ENCODE measurements at places on chromosomes 4 and X. TPM values are rescaled to one million over a fixed set of nuclear protein-coding genes. Genes with fewer than 3 reads are reported as not detected.

DNA sequence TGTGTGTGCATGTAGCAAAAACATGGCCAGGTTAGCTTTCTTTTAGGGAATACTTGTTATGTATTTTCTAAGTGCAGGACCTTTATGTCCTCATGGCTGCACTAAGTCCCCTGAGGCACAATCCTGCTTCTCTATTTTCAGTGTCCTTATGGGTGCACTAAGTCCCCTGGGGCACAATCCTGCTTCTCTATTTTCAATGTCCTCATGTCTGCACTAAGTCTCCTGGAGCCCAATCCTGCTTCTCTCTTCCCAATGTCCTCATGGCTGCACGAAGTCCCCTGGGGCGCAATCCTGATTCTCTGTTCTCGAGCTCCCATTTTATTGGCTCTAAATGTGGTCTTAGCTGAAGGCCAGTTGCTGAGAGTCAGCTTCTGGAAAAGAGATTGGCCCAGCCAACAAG, 49.7 kb upstream of the GPRIN3 start:
- DNase-seq = no peak
- no peaks in the 10 kb centered on the region for H3K27me3 ChIP-seq
- H3K4me1 ChIP-seq = no peaks in the 10 kb centered on the region
- no peak overlapping the region for H3K4me3 ChIP-seq

DNA sequence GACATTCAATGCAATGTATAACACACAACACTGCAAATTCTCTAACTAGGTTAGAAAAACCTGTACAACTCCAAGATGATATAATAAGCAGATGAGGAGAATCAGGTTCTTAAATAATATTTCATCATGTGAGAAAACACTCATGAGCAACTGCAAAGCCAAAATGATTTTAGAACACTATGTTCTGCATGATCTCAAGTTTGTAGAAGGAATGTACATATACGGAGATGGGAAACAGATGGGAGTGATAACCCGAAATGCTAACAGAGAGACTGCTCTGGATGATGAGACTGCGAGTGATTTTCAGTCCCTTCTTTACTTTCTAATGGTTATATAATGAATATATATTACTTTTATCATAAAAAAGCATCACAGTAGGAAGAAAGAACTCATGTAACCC, 80.9 kb downstream of the PCYT1B start:
- H3K4me1 ChIP-seq = no peaks in the 10 kb centered on the region
- no peaks in the 10 kb centered on the region for H3K27me3 ChIP-seq
- no peaks in the 10 kb centered on the region for H3K36me3 ChIP-seq
- DNase-seq = no peak
- no peak overlapping the region for H3K27ac ChIP-seq

DNA sequence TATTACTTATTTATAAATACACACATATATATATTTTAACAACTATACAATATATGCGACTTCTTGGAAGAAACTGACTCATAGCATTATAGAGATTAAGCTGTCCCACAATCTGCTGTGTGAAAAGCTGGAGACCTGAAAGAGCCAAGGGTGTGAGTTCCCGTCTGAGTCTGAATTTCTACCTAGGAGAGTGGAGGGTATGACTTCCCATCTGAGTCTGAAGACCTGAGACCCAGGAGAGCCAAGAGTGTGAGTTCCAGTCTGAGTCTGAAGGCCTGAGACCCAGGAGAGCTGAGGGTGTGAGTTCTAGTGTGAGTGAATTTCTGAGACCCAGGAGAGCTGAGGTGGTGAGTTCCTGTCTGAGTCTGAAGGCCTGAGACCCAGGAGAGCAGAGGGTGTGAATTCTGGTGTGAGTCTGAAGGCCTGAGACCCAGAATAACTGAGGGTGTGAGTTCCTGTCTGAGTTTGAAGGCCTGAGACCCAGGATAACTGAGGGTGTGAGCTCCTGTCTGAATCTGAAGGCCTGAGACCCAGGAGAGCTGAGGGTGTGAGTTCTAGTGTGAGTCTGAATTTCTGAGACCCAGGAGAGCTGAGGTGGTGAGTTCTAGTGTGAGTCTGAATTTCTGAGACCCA, 8.9 kb upstream of the P2RY8 start:
- no peak for DNase-seq
- H3K4me1 ChIP-seq = no peaks in the 10 kb centered on the region
- H3K27ac ChIP-seq = no peak overlapping the region
- H3K36me3 ChIP-seq = no peaks in the 10 kb centered on the region
- H3K27me3 ChIP-seq = no peaks in the 10 kb centered on the region
- H3K4me3 ChIP-seq = no peak overlapping the region

DNA sequence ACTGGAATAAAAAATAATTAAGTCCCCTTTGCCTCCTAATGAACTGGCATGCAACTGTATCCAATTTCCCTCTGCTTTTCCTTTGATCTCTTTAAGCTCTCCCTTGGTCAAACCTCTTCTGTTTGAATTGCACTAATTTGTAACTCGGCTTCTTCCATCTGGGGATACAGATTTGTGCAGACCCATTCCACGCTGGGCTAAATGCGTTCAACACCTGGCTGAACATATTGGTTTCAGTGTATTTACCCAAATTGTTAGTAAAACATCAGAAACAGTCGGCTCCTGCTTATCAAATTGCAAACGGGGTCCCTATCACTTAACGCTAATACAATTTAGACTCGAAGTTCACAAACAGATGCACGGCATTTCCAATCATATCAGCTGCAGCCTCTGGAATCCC, 124.9 kb upstream of the TAPT1 start:
- H3K4me3 ChIP-seq = no peak overlapping the region
- no peak overlapping the region for H3K27ac ChIP-seq
- H3K4me1 ChIP-seq = no peaks in the 10 kb centered on the region
- DNase-seq = no peak
- no peaks in the 10 kb centered on the region for H3K36me3 ChIP-seq
- no peaks in the 10 kb centered on the region for H3K27me3 ChIP-seq

ITGB1BP2 gene
- total RNA-seq = 0.74 TPM

DNA sequence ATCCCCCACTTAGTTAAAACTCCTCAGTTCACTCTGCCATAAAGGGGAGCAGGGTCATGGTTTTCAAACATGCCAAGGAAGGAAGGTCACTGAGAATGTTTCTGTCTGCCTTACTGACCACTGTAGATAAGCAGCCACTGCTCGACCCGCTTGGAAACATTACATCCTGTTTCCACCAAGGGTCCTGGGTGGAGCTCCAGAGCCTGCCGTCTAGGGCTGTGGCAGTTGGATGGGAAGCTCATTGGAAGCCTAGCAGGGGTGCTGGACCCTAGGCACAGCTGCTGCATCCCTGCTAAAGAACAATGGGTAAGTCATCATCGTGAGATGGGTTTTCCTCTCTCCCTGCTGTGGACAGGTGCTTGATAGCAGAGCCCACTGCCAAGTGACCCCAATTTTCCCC, 76.0 kb upstream of the SRD5A3 start:
- no peak overlapping the region for H3K4me3 ChIP-seq
- H3K27ac ChIP-seq = no peak overlapping the region
- H3K36me3 ChIP-seq = no peaks in the 10 kb centered on the region
- no peaks in the 10 kb centered on the region for H3K4me1 ChIP-seq
- no peak for DNase-seq

DNA sequence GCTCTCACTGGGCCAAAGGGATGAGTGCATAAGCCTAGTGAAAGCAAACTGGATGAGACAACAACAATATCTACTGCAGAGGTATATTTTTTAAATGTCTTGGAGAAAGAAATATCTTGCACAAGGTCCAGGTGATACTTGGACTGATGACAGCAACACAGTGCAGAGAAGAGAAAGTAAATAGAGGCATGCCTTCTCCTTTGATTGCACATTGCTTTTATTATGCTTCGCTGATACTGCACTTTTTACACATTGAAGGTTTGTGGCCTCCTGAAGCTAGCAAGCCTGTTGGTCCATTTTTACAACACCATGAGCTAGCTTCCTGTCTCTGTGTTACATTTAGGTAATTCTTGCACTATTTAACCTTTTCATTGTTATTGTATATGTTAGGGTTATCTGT, 189.0 kb upstream of the NDST3 start:
- no peaks in the 10 kb centered on the region for H3K27me3 ChIP-seq
- H3K4me3 ChIP-seq = no peak overlapping the region
- no peak for DNase-seq

DNA sequence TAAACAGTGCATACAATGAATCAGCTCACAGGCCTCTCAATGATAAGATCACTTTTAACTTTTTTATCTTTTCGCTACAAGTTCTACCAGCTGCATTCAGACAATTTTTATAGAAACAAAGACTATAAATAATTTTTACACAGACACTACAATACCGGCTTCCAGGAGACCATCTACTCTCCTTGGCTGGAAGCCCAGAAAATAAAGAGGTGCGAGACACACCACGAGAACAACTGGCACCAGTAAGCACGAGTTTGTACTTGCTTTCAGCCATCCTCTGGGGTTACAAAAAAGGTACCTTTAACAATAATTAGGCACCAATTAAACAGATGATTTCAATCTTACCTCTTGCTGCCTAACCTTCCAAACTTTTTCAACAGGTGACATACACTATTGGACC, 11.2 kb upstream of the PRDX4 start:
- no peak overlapping the region for H3K4me3 ChIP-seq
- no peak overlapping the region for H3K27ac ChIP-seq
- no peaks in the 10 kb centered on the region for H3K27me3 ChIP-seq
- no peak for DNase-seq
- H3K4me1 ChIP-seq = no peaks in the 10 kb centered on the region
- H3K36me3 ChIP-seq = no peaks in the 10 kb centered on the region

- no peaks in the 10 kb centered on the region for H3K27me3 ChIP-seq
- H3K27ac ChIP-seq = no peak overlapping the region
- no peak overlapping the region for H3K4me3 ChIP-seq
- H3K4me1 ChIP-seq = no peaks in the 10 kb centered on the region
These were observed 41.8 kb upstream of the MAGED1 start for GRCh38 chrX:51851507-51852085.

PHOX2B gene
- not detected for total RNA-seq

CT83 gene
- total RNA-seq = not detected

BCORL1 gene
- 0.47 TPM for total RNA-seq

MAEA gene
- 39.7 TPM for total RNA-seq

GRCh38 chrX:55107911-55108310, 19.1 kb downstream of the PAGE2 start:
- no peak overlapping the region for H3K4me3 ChIP-seq
- H3K27me3 ChIP-seq = no peaks in the 10 kb centered on the region
- no peaks in the 10 kb centered on the region for H3K36me3 ChIP-seq
- H3K4me1 ChIP-seq = no peaks in the 10 kb centered on the region

NIPAL1 gene
- 0.91 TPM for total RNA-seq

DNA sequence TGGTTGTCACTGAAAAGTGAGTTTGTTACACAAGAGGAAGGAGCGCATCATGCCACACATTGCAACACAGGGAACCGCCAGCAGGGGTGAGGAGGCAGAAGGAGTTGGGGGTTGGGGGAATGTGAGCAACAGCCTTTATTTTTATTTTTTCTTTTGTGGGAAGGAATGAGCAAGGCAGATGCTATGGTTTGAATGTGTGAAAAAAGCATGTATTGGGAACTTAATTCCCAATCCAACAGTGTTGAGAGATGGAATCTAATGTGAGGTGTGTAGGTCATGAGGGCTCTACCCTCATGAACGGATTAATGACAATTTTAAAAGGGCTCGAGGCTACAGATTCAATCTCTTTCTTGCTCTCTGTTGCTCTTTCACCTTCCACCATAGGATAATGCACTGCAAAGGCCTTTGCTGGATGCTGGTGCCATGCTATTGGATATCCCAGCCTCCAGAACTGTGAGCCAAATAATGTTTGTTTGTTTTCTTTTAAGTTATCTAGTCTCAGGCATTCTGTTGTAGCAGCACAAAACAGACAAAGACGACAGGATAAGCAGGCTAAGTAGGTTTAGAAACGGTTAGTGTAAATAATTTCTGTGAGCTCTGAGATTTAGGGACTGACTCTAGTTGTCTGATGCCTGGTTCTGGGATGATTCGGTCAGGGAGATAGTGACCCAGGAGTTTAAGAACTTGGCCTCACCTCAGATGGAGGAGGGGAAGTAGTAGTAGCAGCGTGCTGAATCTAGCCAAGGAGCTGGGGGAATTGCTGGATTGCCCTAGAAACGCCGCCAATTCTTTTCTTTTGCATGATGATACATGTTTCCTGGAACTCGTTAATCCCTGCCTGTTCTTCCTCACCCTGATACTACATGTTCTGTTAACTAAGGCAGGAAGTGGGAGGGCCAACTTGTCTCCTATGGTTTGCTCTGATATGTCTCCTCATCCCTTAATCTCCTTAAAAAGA, 156.6 kb upstream of the CTSO start:
- H3K4me1 ChIP-seq = peaks cover 4% of the 10 kb centered on the region
- no peak for DNase-seq
- H3K4me3 ChIP-seq = no peak overlapping the region
- no peaks in the 10 kb centered on the region for H3K36me3 ChIP-seq
- H3K27ac ChIP-seq = no peak overlapping the region

DNA sequence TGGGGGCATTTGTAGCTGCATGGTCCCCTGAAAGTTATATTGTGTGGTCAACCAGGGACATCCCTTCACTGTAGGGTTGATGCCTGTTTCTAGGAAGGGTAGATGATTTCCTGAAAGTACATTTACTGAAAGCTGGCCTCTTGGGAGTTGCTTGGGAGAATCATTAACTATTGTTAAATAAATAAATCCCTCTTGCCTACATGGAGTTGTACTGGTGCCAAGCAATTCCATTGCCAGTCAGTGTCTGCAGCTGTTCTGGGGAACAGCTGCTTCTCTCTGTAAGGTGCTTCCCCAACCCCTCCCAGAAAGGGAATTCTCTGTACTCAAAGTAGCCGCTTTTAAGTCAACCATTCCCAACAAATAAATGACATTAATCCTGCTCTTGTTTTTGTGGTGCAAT, 51.1 kb downstream of the C4orf51 start:
- no peak overlapping the region for H3K27ac ChIP-seq
- H3K4me3 ChIP-seq = no peak overlapping the region
- H3K36me3 ChIP-seq = no peaks in the 10 kb centered on the region
- DNase-seq = peak; percentile 52
- no peaks in the 10 kb centered on the region for H3K27me3 ChIP-seq
- H3K4me1 ChIP-seq = peaks cover 44% of the 10 kb centered on the region

SSX4 gene
- not detected for total RNA-seq

GRCh38 chrX:14235004-14235403, 205.3 kb upstream of the GEMIN8 start:
- no peak overlapping the region for H3K27ac ChIP-seq
- no peak overlapping the region for H3K4me3 ChIP-seq
- no peaks in the 10 kb centered on the region for H3K36me3 ChIP-seq
- no peaks in the 10 kb centered on the region for H3K27me3 ChIP-seq

CLGN gene
- 3.6 TPM for total RNA-seq

IQCM gene
- not detected for total RNA-seq

DNA sequence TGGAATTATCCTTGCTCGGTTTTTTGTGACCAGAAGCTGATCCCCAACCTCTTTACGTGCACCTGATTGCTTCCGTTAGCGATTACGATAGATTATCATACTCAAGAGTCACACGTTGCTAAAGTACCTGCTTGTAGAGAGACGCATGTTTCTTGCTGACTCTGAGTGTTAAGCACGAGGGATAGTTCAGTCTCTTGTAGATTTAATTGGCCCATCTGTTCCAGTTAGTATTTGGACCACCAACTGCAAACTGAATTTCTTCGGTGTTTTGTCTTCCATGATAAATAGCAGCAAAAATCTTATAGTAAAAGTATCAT, 516 bp upstream of the COX18 start:
- H3K4me1 ChIP-seq = peaks cover 15% of the 10 kb centered on the region
- no peak for DNase-seq
- H3K36me3 ChIP-seq = peaks cover 12% of the 10 kb centered on the region
- H3K27me3 ChIP-seq = no peaks in the 10 kb centered on the region

MTM1 gene
- total RNA-seq = 12.8 TPM
